Kasumi-1 (cell line): ENCODE measurements at places on chromosomes 1 and 21.

GRCh38 chr1:211985556-211986264 lies 49.6 kb downstream of the INTS7 start:
- DNase-seq = no peak

GRCh38 chr1:107096690-107097089 lies 40.2 kb downstream of the PRMT6 start:
- no peak for DNase-seq

- DNase-seq = peak; percentile 4
These were observed 51.0 kb downstream of the CASQ2 start for GRCh38 chr1:115717541-115717940.

DNA sequence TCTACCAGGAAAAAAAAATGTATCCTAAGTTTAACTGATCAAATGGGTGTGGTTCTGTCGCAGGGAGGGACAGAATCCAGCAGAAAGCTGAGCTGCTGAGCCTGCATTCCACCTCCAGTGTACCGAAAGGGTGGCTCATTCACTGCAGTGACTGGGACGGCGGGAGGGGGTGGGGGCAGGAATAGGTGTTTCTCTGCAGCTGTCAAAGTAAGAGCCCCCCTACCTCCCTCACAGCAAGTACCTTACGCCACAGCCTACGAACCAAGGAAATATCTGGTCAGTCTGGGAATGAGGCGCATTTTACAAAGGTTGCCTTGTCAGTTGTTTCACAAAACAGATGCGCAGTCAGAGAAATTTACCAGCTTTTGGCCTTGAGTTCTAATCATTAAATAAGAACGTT lies 1.7 kb downstream of the S100B start:
- DNase-seq = no peak

DNA sequence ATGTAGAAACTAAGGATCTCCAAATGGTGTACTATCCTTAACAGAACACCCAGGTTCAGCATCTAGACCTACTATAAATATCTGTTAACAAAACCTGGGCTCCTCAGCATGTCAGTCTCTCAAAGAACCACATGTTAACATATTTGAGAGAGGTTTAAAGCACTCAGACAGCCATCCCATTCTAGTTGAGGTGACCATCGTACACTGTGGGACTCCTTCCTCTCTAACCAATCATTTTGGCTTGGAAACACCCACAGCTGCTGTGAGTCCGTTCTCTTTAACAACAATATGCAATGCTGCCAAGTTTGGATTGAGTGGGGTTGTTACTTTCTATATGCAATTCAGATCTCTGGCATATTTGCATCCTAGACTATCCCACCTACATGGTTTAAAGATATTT lies 105.8 kb downstream of the MRPL39 start:
- no peak for DNase-seq

- DNase-seq = no peak
These were observed 102.5 kb downstream of the KCNN3 start for GRCh38 chr1:154767315-154768240.

- DNase-seq = no peak
These were observed 61.8 kb upstream of the PGBD5 start for GRCh38 chr1:230487773-230488428.

DNA sequence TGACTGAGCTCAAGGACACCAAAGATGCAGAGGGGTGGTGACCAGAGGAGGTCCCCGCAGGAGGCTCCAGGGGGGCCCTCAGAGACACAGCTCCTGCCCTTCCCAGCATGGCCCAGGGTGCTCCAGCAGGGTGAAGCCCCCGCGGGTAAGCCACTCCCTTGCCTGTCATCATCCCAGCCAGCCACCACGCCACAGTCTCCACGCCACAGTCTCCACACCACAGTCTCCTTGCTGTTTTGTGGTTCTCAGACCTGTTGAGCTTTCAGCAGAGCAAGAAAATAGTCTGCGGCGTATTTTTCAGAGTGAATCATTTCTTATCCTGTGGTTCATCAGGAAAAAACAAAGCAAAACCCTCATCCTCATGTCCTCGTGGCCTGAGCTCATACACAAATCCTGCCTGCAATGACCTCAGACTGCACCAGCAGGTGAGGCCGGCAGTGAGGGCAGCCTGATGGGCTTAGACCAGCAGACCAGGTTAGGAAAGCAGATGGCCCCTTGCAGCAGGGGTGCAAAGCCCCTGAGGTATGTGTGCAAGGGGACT lies 25.7 kb upstream of the ABCG1 start:
- no peak for DNase-seq

DNA sequence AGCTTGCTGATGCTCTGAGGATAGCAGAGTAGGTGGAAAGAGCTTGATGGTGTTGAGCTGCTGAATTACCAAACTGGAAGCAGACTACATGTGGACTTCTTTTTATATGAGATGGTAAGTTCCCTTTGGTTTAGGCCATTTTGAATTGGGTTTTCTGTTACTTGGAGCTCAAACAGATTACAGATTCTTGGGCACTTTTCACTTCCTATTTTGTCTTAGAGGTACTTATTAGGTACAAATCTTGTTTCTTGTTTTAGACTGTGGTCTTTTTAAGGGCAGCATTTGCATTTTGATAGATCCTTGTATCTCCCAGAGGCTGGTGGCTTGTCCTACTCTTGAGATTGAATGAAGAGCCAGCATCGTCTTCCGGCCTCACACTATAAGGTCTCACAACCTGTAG lies 70.2 kb downstream of the GADD45A start:
- DNase-seq = no peak

DNA sequence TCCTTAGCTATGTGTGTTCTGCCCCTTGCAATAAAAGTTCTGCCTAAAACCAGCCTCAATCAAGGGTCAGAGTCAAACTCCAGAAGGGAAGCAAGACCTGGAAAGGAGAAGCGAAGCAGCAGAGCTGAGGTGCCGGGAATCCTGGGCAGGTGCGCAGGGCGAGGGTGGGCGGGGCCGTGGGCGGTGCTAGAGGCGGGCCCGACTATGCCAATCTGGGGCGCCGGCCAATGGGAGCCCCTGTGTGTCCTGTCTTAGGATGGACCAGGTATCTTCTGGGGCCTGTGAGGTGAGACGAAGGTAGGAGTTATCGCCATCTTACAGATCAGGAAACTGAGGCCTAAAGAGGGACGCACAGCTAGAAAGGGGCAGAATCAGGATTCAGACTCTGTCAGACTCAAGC lies 120.3 kb downstream of the PTPRU start:
- no peak for DNase-seq

- no peak for DNase-seq
These were observed 26.7 kb upstream of the LDLRAP1 start for GRCh38 chr1:25516686-25517085.

DNA sequence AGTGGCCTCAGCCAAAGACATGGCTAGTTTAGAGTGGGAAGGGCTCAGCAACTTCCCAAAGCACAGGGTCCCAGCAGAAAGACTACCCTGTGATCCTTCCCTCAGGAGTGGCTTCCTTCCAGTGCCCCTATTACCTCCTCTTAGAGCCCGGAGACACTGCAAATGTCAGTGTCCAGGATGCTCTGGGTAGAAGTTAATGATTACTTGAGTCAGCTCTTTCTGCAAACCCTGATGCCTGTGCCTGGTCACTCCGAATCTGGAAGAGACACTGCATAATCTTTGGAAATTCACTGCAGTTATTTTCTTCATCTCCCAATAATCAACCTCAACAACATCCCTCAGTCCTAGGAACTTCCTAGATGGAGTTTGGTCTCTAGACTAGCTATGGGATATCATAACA lies 27.2 kb upstream of the MGST3 start:
- no peak for DNase-seq

- peak; percentile 53 for DNase-seq
These were observed 744 bp upstream of the WDR26 start for GRCh38 chr1:224435318-224435763.

DNA sequence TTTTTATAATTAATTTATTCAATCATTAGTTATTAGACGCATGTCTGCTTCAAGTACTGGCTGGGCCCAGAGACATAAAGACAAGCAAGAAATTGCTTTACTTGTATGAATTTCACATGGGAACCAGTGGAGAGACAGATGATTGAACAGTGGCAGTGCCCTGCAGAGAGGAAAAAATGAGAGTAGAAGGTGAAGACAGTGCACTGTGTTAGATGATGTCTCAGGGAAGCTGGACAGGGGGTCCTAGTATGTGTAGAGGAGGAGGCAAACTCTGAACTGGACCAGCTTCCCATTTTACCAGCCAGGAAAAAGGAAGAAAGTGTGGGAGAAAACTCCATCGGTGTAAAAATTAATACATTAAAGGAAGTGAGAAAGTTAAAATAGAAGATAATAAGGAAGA lies 126.0 kb downstream of the BACH1 start:
- DNase-seq = no peak

GRCh38 chr1:224852901-224853568 lies 76.4 kb upstream of the DNAH14 start:
- DNase-seq = peak; percentile 42

DNA sequence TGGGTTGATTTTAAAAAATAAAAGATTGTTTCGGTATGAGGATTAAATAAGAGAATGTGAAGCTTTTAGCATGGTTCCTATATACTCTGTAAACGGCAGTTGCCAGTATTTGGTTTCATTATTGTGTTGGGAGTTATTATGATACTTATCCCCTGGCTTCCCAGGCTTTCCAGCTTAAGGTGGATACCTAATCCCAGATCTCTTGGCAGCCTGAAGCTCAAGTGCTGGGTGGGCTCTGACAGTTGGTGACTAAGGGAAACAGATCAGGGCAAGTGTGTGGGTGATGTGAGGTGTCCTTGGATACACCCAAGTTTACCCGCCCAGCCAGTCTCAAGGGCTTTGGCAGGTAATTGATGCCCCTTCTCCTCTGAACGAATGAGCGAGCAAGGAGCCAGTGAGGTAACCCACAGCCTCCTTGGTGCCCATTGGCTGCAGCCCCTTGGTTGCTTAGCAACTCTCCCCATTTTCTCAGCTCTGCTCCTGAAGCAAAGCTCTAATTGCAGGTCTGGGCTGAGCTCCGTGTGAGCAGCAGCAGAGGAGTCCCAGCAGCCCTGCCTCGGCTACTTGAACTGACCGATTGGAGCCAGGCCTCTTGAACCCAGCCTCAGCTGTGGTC lies 6.1 kb downstream of the IPO13 start:
- DNase-seq = no peak

DNA sequence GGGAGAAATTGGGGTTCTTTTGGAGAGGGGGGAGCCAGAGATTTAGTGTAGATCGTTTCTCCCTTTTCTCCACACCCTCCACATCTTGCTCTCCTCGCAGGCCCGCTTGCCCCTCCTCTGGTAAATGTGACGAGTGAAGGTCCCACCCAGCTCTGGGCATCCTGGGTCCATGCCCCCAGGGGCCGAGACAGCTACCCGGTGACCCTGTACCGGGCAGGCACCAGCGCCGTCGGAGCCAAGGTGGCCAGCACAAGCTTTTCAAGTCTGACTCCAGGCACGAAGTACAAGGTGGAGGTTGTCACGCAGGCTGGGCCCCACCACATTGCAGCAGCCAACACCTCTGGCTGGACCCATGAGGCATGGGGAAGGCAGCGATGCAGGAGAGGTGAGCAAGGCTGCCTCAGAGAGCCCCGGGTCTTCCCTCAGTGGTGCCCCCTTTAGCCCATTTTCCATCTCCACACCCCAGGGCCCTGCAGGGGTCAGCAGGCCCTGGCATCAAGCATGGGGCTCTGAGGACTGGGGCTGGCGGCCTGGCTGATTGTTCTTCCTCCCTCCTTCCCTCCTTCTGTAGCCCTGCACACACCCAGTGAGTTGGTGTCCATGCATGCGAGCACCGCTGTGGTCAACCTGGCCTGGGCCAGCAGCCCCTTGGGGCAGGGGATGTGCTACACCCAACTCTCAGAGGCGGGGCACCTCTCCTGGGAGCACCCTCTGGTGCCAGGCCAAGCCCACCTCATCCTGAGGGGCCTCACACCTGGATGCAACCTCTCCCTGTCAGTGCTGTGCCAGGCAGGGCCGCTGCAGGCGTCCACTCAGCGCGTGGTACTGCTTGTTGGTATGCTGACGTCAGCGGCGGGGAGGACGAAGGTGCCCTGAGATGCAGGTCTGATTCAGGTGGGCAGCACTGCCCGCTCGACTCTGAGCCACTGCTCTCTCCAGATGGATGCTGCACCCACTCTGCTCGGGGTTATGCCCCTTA lies 16.4 kb upstream of the LGR6 start:
- no peak for DNase-seq

- peak; percentile 74 for DNase-seq
These were observed 58.9 kb downstream of the VPS26C start for GRCh38 chr21:37208056-37208721.
